ENCODE measurements at places on chromosomes 1 and 21.

- DNase-seq, result no peak
Observed at GRCh38 chr1:165344198-165344597, 12.3 kb downstream of the LMX1A start.

GRCh38 chr1:88897070-88897730 is 5.8 kb upstream of the GTF2B start:
- DNase-seq, result no peak

DNA sequence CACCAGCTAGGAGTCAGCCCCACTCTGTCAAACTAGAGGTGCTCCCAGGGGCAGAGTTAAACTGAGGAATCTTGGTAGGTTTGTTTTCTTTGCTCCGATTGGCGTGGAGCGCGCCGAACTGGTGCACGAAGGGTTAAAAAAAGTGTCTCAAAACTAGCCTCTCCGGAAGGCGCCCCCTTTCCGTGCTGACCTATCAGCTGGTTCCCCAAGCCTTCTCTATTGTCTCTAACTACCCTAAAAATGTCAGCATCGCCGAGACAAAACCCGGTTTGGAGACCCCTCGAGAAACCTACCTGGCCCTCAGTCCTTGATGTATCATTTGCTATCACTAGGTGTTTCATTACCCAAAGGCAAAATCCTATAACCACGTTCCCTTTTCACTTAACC is 2.2 kb downstream of the TGFB2 start:
- no peak for DNase-seq

DNA sequence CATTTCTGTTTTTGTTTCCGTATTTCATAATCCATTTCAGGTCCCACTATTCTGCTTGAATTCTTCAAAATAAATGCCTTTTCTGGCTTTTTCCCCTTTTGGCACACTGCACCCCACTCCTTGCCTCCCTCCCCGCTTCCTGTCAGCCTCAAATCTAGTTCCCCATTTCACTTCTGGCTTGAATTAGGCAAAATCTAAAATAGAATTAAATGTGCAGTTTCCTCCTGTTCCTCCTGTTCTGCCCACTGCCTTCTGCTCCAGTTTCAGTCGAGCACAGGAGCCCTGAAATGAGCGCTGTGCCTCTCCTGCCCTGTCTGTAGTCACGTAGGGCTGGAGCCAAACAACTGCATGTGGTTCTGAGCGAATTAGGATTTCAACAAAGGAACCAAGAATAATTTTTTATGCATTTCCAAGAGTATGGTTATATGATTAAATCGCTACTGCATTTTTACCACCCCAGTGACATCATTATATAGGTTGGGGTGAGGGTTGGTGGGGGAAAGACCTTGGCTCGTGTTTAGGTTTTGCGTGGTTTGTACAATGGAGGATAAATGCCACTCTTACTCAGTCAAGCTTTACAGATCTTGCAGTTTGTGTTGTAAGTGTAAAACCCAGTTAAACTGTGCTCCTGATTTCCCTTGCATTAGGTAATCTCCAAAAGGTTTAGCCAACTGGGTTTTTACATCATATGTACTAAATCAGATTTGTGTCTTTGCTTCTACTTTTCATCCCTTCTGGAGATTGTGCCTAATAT is 114.9 kb downstream of the VPS13D start:
- no peak for DNase-seq

GRCh38 chr21:28436286-28436932 is 556.3 kb downstream of the LTN1 start:
- no peak for DNase-seq

DNA sequence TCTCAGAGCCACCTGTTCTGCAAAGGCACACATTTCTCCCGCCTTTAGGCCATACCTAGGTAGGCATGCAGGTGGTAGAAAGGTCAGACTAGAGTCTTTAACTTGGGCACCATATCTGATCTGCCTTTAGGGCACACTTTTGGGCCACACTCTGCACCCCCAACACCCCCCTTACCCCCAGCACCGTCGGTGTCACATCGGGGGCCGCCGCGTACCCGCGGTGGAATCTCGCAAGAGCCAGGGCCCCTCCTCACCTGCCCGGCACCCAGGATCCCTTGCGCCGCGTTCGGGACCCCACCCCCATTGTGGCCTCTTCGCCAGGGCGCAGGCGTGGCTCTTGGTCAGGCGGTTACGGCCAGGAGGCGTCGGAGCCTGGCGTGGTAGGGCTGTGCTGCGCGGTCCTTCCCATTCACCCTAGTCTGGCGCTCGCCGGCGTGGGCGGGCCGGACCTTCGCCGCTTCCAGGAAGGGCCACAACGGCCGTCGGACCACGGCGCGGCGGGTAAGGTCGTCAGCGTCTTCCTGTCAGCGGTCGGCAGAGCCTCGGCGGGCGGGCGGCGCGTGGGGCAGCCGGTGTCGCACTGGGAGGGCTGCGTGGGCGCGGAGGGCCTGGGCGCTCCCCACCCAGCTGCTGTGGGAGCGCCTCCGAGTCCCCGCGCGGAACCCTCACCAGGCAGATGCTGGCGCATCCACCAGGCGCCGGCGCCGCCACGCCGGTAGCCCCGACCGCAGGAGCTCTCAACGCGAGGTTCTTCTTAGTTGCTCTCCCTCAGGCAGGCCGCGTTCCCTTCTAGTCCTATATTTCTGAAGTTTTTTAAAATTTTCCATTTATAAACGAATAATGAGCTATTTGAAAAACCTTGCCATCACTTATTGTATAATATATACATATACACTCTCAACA is at the start of gene DNAH14:
DNAH14 (plus strand) TSS at position 341 of the 903 bp plus-strand sequence. CDS start 23,028 bp downstream, outside the sequence.
- no peak for DNase-seq

DNA sequence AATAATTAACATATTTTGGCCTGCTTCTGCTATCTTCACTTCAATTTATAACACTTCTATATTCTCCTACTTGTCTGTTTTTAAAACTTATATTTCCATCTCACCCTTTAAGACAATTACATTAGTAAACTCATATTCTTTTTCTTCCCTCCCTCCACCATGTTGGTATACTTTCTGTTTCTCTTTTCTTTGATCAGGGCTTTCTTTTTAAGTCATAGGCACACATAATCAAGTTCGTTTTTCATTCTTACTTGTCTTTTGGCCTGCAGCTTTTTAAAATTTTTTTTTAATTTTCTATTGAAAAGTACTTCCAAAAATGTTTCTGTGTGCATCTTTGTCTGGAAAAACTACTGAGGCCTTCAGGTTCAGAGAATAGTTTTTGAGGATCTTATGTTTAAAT is 2.3 kb downstream of the PYHIN1 start:
- DNase-seq, result no peak

DNA sequence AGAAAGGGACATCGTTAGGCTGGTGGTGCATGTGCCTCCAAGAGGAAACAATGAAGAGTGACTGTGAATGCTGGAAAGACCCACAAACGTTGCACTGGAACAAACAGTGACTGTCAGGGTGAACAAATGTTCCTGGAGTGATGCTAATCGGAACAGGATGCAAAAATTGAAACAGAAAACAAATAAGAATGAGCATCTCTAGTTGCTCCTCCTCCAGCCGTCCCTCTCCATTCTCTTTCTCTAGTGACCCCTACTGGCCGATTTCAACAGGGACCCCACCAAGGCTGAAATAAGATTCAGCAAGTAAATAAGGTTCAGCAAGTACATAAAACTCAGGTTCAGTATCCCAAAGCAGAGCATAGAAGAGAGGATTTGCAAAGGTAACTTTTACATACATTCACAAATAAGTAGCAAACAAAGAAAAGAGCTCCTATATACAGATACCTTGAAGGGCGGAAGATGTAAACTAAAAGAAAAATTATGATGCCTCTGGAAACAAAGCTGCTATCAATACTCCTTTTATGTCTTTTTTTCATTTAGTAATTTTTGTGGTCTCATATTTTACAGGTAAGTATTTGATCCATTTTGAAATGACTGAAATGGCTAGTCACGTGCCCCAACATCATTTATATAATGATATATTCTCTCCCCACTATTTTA is 836.1 kb upstream of the ADAMTS5 start:
- DNase-seq, result no peak

DNA sequence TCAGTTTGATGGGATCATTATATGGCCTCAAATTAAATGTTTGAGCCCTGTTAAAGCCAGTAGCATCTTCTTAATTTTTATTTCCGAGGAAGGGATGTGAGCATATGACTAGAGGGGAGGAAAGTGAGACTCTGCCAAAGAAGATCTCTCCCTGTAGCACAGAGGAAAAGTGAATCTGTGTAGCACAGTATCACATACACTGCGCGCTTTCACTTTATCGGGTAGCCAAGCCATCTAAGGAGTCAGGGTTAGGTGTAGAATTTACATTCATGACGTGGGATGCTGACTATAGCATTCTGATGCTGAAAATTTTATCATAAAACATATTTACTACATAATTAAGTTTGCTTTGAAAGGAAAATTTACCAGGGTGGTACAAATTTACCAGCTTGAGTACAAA is 24.0 kb downstream of the LRRC8D start:
- DNase-seq, result no peak

DNA sequence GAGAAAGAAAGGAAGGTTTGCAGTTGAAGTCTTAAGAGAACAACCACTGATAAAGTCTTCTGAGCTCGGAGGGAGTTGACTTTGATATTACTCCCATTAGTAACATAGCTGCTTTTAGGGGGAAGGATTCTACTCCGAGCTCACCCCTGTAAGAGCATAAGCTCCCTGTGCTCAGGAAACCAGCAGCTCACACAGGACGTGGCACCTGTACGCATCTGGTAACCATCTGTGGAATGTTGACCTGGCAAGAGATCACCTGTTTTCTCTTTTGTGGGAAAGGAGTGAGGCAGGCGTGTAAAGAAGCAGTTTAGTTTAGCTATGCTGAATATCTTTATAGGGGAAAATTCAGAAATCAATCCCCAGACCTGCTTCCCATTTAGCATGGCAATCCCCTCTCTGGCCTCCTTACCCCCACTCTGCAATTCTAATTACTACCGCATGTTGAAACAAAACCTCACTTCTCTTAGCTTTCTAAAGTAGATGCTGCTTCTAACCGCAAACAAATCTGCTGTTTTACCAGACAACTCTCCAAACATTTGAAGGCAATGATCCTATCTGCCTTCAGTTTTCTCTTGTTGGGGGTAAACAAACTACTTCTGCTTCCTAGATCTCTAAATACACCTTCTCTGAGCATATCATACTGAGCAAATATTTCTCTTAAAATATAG is 121.8 kb upstream of the KCNK1 start:
- DNase-seq, result no peak

DNA sequence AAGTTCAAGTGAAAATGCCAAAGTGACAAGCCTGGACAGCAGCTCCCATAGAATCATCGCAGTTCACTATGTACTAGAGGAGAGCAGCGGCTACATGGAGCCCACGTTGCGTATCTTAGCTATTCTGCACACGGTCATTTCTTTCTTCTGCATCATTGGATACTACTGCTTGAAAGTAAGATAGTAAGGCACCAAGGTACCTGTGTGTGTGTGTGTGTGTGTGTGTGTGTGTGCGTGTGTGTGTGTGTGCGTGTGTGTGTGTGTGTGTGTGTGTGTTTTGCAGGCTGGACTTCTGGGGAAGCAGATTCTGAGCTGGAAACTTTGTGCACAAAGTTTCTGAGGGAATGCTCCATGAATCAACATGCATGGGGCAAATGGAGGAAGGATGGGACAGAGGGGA is 98.6 kb downstream of the ZP4 start:
- DNase-seq, result no peak

DNA sequence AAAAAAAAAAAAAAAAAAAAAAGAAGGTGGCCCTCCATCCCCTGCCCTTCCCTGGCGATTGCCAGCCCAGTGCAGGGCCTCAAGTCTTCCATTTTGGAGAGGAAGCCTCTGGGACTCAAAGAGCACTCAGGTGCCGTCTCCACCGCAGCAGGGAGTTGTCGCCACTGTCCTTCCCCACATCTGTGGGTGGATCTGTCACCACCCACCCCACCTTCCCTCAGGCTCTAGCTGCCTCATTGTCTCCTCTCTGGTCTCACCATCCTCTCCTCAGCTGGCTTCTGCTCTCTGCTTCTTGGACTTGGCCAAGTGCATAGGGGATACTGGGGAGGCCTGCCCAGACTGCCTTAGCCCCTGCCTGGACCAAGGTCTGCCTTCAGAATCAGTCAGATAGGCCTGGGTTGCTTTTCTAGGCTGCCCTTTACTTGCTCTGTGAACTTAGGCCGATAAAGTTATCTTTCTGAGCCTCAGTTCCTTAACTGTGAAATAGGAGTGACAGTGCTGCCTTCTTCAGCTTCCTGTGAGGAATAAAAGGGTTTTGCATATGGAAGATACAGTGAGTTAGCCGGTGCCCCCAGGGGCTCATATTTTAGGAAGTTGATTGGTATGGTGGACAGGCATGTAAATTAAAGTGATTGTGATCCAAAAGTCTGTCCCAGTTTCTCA is 15.8 kb downstream of the RCC1 start:
- no peak for DNase-seq

DNA sequence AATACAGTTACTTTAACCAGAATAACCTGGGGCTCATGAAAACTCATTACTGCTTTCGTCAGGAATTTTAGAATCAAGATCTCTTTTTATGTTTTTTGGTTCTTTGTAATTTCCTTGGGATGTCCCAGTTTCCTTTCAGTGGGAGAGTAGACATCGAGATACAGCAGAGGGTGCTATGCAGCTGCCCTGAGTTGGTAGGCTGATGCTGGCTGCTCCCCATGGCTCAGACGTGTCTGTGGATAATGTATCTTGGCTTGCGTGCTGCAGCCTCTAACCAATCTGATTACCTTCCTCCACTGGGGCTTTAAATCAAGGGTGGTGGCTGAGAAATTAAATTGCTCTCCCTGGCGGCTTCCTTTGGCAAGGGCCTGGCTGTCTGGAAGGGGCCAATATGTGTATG is 253.7 kb downstream of the CACNA1E start:
- no peak for DNase-seq

- no peak for DNase-seq
Observed at GRCh38 chr1:160879056-160879455, 5.9 kb downstream of the ITLN1 start.

DNA sequence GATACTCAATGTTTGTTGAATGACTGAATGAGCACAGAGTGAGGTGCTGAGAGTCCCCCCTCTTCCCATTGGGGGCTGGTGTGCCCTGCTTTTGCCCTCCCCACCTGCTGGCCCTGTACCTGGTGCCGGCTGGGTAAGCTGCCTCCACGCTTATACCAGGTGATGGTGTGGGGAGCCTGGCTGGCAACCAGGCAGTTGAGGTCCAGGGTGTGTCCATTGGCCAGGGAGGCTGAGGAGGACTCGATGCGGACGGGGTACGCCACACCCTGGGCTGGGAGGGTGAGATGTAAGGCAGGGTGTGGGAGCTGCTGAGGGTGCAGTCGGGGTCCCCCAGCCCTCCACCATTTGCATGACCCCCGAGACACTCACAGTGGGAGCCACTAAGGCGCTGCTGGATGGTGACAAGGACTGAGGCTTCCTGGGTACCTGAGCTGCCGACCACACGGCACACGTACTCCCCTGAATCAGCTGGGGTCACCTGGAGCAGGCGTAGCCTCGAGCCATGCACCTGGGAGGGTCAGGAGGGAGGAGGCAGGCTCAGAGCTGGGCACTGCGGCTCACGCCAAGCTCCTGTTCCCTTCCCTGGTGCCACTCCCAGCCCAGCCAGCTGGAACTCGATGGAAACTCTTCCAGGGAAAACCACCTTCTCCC is 36.6 kb downstream of the LDLRAD2 start:
- no peak for DNase-seq

GRCh38 chr1:3438661-3439180 is 15.7 kb upstream of the ARHGEF16 start:
- DNase-seq, result no peak

GRCh38 chr1:161187311-161187710 is 10.0 kb upstream of the B4GALT3 start:
- no peak for DNase-seq

GRCh38 chr1:12556368-12556930 is 61.6 kb downstream of the DHRS3 start:
- DNase-seq, result no peak

- no peak for DNase-seq
Observed at GRCh38 chr1:156001662-156002171, 19.0 kb downstream of the SSR2 start.
